Psoas muscle (tissue), 8 donors: ENCODE measurements at places on chromosomes 13 and 19. TPM values are rescaled to one million over a fixed set of nuclear protein-coding genes. Genes with fewer than 3 reads are reported as not detected.

Gene DACH1
- 1.1 TPM for total RNA-seq

Gene KIR3DL2
- total RNA-seq = not detected

Gene SCN1B
- 95.9 TPM for total RNA-seq

- H3K27me3 ChIP-seq = no peaks in the 10 kb centered on the region
- H3K36me3 ChIP-seq = peaks cover 16% of the 10 kb centered on the region
- no peak overlapping the region for H3K27ac ChIP-seq
- H3K4me3 ChIP-seq = no peak overlapping the region
- peaks cover 16% of the 10 kb centered on the region for H3K4me1 ChIP-seq
Observed at GRCh38 chr13:95185851-95186250, 115.4 kb downstream of the ABCC4 start.

DNA sequence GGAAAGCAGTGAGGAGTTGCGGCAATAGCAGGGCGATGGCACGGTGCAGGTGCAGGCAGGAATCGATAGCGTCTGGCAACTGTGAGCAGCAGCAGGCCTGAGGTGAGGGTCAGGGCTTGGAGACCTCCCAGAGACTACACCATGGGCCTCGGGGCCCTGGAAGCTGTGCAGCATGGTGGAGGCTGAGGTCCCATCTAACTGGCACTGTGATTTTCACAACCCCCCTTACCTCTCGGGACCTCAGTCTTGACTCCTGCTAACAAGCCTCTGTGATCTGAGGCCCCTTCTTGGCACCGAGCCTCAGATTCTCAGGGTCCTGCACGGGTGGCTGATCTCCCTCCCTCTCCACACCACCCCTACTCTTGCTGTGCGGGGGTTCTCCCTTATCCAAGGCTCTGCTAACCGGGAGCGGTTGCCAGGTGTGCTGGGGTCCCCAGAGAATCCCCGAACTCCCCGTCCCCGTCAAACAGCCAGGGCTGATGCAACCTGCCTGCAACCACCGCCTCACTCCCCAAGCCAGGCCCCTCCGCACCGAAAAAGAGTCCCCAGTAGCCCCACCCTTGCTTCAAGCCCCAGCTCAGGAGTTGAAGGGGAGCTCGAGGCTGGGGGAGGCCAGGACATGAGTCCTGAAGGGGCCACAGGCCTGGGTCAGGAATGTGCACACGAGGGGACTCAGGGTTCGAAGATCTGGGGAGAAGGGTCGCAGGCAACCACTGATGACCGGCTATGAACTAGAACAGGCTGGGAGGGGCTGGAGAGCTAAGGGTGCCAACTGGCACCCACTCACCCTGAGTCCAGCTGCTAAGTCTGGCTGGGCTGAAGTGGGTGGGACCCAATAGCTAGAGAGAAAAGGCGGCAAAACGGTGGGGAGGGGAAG lies 4.8 kb upstream of the ATF5 start:
- H3K27me3 ChIP-seq = no peaks in the 10 kb centered on the region
- H3K4me3 ChIP-seq = no peak overlapping the region
- no peak overlapping the region for H3K27ac ChIP-seq
- H3K36me3 ChIP-seq = peaks cover 57% of the 10 kb centered on the region
- H3K4me1 ChIP-seq = peaks cover 30% of the 10 kb centered on the region

DNA sequence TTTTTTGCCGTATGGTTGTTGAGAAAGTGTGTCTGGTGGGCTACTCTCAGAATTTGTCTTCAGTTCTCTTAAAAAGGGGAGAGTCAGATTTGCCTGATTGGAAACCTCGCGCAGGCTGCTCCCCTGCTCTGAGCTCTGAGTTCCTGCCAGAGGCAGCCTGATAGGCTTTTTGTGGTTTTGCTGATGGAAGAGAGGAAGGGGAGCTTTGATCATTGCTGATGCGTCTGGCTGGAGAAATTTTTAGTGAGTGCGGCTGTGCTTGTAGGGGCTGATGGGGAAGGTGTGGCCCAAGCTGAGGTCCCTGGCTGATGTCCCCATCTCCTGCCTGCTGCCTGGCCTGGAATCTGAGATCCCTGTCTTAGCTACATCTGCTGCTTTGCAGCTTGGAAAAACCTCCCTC lies 2.8 kb downstream of the CHST8 start:
- H3K4me1 ChIP-seq = peaks cover 6% of the 10 kb centered on the region
- H3K27me3 ChIP-seq = peaks cover 89% of the 10 kb centered on the region
- no peak overlapping the region for H3K27ac ChIP-seq
- H3K4me3 ChIP-seq = no peak overlapping the region
- H3K36me3 ChIP-seq = no peaks in the 10 kb centered on the region
